ENCODE measurements at places on chromosomes 2 and 18. TPM values are rescaled to one million over a fixed set of nuclear protein-coding genes. Genes with fewer than 3 reads are reported as not detected.

GRCh38 chr2:48508461-48509124 lies 21.4 kb upstream of the STON1 start:
- no peak for DNase-seq

DNA sequence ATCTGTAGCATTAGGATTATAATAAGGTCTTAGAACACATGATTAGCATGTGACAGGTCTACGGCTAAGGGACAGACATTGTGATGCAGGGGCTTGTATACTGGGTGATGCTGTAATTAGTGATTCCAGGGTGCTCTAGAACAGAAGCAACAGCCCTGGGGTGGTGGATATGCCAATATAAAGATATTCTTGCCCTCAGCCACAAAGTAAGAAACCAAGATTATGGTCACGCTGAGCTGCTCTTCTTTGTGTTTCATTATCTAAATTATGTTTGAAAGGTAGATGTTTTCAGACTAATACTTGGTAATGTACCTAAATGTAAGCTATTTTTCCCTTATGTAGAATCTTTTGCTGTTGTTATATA lies 45.3 kb downstream of the FN1 start:
- no peak for DNase-seq

- no peak for DNase-seq
Measured at GRCh38 chr2:240814280-240814679, 5.7 kb downstream of the KIF1A start.

GRCh38 chr2:100660851-100661584 lies 98.2 kb downstream of the PDCL3 start:
- DNase-seq: no peak

The GALNT3 gene
- 55.7 TPM for total RNA-seq

The COLEC12 gene
- total RNA-seq: 1.4 TPM

GRCh38 chr2:108217211-108217610 lies 22.6 kb upstream of the SULT1C3 start:
- no peak for DNase-seq

DNA sequence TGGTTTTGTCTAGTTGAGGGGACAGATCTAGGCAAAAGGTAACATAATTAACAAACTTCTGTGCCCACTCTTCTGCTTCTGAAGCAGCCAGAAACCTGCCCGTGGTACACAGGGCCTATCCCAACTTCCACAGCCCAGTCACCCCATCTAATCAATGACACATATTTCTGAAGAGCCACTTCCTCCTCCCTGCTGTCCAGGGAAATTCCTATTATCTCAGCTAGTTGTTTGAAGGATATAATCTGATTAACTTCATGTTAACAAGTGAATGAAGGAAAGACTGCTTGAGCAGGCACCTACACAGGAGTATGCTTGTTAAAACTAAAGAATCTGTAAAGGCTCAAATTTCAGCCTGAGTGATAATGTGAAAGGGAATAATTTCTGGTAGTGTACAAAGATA lies 61.4 kb downstream of the CCDC148 start:
- DNase-seq: no peak

The EPB41L3 gene
- 40.3 TPM for total RNA-seq

- no peak for DNase-seq
Measured at GRCh38 chr18:26574958-26575864, 26.9 kb upstream of the KCTD1 start.

The CCDC85A gene
- 1.9 TPM for total RNA-seq

- no peak for DNase-seq
Measured at GRCh38 chr2:199144036-199144435, 313.7 kb downstream of the SATB2 start.

The CYB5A gene
- 115 TPM for total RNA-seq

DNA sequence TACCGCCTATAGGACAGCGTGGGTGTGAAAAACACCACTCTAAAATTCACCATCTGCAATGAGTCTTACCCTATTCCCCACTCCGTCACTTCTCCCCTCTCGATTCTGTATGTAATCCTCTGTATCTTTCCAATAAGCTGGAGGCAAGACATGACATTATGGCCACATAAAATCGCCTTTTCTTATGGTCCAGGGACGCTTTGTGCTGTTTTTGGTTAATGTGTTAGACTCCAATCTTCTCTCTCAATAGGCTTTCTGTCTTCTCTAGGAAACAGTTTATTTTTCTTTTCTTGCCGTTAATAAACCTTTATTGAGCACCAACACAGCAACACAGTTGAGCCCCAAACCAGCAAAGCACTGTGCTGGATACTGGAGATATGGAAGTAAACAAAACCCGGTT lies 37.9 kb upstream of the ZCCHC2 start:
- no peak for DNase-seq

DNA sequence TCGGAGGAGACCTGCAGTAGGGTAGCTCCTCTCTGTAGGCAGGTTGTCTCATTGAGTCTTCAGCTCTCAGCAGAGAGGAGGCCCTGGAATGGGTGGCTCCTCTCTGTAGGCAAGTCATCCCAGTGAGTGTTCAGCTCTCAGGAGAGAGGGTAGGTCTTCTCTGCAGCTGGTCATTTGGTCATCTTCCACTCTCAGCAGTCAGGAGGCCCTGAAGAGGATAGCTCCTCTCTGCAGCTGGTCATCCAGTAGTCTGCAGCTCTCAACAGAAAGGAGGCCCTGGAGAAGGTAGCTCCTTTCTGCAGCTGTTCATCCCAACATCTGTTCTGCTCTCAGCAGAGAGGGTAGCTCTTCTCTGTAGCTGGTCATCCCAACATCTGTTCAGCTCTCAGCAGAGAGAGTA lies 26.0 kb upstream of the RUFY4 start:
- no peak for DNase-seq

DNA sequence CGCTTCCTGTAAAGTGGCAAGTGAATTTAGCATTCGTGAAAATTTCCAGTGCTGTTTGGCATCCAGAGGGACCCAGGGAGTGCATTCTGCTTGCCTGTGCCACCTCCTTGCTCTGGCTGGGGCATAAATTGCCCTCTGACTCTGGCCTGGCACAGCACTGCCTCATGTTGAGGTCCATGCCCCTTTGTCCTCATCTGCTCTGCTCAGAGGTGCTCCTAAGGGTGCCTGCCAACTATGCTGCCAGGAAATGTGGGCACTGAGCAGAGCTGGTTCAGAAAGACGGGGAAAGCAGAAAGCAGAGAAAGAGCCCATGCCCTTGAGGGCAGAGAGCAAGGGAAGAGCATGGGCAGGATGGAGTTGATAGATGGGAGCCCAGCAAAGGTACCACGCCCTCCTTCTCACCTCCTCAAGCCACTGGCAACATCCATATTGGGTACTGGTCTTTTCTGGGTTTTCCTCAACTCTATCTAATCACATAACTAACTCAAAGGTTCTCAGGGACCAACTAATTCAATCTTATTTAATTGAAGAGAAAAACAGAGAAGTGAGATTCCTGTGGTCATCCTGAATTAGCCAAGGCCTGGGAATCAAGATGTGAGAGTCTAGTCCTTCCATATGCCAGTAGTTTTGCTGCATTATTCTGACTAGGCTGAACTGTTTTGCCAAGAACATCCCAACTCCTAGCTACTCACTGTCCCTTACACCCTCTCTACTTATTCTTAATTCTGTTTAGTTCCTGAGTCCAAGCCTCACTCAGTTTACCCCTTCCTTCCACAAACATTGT lies 441.5 kb upstream of the TNP1 start:
- no peak for DNase-seq

GRCh38 chr18:64294967-64295366 lies 146.1 kb upstream of the LINC00305 start:
- no peak for DNase-seq

DNA sequence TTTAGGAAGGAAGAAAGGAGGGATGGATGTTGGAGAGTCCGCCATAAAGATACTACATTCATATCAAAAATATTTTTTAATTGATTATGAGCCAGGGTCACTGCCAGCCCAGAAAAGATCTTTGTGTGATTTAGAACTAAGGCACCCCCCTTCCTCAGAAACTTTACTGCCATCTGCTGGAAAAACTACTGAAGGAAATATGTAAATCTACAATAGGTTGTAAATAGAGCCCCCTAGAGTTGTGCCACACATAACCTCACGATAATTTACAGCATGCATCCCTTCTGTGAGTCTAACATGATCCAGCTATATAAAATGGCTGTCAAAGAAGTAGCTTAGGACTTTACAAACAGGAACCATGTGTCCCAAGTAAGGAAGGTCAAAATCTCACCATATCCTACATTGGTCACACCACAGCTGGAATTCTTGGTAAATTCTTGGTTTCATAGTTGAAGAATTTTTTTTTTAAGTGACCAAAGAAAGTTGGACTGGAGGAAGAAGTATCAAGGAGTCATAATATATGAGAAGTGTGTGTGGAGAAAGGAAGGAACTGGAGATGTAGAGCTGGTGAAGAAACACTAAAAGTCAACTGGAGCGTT lies 152.5 kb downstream of the CYP26B1 start:
- no peak for DNase-seq

GRCh38 chr2:206942592-206943478 lies 3.5 kb downstream of the CPO start:
- DNase-seq: no peak

The METTL5 gene
- total RNA-seq: 36.5 TPM

- no peak for DNase-seq
Measured at GRCh38 chr18:43662657-43663056, 385.4 kb upstream of the SYT4 start.

GRCh38 chr2:131417886-131418285 lies 53.9 kb upstream of the RAB6D start:
- DNase-seq: no peak

The LINC00305 gene
- not detected for total RNA-seq

The ARHGAP25 gene
- total RNA-seq: 7.4 TPM

The RGPD3 gene
- total RNA-seq: 0.18 TPM

DNA sequence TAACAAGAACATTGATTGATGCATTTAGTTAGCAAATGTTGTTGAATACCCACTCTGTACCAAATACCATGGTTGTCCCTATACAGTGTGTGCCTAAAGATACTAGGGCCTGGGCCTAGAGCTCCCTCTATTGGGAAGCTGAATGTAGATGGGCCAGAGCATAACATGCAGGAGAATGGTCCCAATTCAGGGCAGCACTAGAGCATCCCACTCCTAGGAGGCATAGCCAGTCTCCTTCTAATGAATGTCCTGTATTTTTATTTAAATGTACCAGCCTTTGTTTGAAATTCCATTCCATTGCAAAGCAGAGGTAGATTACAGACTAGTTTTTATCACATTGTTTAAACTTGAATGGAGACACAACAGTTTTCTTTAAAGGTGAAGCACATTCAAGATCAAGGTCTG lies 90.6 kb downstream of the FEZ2 start:
- DNase-seq: no peak

The PIGN gene
- total RNA-seq: 39.0 TPM

- DNase-seq: no peak
Measured at GRCh38 chr18:28267276-28267675, 90.3 kb upstream of the CDH2 start.

GRCh38 chr2:145194673-145195072 lies 674.8 kb upstream of the ZEB2 start:
- no peak for DNase-seq

The IL36RN gene
- total RNA-seq: 37.2 TPM

DNA sequence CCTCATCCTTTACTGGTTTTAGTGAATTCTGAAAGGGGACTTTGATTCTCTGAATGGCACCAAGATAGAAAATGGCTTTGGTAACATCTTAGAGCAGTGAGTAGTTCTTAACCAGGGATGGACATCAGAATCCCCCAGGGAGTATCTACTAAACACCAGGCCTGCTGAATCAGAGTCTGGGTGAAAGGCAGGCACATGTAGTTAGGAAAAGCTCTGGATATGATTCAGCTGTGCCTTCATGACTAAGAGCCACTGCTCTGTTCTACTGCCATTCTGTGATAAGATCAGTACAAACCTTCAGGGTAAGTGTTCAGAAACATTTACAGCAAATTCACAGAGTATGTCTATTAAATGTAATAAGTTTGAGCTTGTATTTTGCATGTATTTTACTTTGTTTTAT lies 46.2 kb upstream of the B3GNT2 start:
- no peak for DNase-seq

- DNase-seq: no peak
Measured at GRCh38 chr18:38074298-38074876, 508.8 kb upstream of the CELF4 start.

- DNase-seq: no peak
Measured at GRCh38 chr2:120251078-120251477, 1.6 kb upstream of the RALB start.

The CMPK2 gene
- 0.53 TPM for total RNA-seq

DNA sequence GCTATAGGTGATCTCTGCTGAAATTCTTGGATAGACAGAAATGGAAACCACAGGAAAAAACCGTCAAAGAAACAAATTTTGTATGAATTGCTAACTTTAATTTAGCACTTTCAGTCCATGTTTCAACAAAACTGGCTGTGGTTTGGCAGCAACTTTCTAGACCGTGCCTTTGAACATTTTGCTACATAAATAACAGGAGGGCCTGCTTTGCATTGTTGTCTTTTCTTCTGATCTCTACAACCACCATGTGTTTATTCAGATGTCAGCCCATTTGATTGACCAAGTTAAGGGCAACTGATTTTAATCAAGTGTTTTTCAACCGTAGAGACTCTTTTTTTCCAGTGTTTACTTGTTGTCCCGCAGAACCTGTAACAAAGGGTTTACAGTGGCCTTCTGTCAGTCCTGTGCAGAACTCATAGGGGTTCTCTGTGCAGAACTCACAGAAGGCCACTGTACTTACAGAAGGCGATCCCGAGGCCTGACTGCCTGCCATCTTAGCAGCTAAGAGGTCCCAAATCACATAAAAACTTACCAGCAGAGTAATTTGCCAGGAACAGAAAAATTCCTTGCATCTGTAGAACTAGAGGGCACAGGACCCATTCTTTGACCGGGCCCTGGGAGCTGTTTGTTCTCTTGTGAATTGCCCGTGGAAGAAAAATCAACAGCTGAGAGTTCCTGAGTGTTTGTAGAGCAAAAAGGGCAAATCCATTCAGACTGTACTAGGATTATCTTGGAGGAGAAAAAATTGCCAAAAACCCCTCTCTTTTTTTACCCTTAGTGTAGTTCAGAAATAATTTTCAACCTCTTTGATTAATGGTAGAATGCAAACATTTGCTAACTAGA lies 120.6 kb downstream of the PRKRA start:
- DNase-seq: no peak

The TUBB8B gene
- 5.8 TPM for total RNA-seq

- no peak for DNase-seq
Measured at GRCh38 chr2:71452565-71452964, 796 bp upstream of the DYSF start.

Data from esophagus squamous epithelium (tissue), 5 donors.